ENCODE measurements at places on chromosomes 12 and 14. TPM values are rescaled to one million over a fixed set of nuclear protein-coding genes. Genes with fewer than 3 reads are reported as not detected.
A peak's percentile ranks its signal among the peaks of the same experiment; 100 is the strongest.

EML1 gene
- 91.5 TPM for total RNA-seq

ANKRD33 gene
- total RNA-seq: not detected

B4GALNT1 gene
- 0.99 TPM for total RNA-seq

PTGDR gene
- 0.66 TPM for total RNA-seq

- peaks cover 4% of the 10 kb centered on the region for H3K36me3 ChIP-seq
- peak overlapping the region; percentile 75 for H3K27ac ChIP-seq
- no peak for DNase-seq
- no peaks in the 10 kb centered on the region for H3K4me1 ChIP-seq
These were observed 936 bp downstream of the AKT1 start for GRCh38 chr14:104794631-104794992.

DNA sequence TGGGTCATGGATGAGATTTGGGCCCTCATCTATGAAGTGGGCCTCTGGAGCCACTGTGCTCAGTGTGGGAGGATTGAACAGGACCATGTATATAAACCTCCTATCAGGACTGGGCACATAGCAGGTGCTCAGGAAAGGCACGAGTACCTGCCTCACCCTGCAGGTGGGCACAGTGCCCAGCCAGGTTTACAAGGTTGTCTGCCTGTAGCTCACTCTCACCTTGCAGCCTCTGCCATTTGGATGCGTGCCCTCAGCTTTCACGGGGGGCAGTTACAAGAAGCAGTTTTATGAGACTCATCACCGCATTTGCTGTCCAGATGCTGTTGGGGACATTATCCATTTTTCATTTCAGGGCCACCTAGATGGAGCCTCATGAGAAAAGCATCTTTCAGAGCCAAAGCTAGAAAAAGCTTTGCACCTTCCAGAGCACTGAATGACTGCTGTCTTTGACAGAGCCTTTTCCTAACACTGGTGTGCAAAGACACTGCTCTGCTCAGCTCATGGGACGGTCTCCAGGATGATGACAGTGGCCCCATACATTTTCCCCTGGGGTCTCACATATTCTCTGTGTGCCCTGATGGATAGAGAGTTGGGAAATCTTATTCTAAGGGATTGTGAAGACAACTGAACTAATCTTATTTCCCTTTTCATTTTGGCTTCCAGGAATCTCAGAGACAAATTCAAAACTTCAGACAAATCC lies 327.5 kb upstream of the RTL1 start:
- no peak overlapping the region for H3K4me3 ChIP-seq
- H3K27ac ChIP-seq: no peak overlapping the region
- DNase-seq: no peak
- H3K27me3 ChIP-seq: no peaks in the 10 kb centered on the region

DNA sequence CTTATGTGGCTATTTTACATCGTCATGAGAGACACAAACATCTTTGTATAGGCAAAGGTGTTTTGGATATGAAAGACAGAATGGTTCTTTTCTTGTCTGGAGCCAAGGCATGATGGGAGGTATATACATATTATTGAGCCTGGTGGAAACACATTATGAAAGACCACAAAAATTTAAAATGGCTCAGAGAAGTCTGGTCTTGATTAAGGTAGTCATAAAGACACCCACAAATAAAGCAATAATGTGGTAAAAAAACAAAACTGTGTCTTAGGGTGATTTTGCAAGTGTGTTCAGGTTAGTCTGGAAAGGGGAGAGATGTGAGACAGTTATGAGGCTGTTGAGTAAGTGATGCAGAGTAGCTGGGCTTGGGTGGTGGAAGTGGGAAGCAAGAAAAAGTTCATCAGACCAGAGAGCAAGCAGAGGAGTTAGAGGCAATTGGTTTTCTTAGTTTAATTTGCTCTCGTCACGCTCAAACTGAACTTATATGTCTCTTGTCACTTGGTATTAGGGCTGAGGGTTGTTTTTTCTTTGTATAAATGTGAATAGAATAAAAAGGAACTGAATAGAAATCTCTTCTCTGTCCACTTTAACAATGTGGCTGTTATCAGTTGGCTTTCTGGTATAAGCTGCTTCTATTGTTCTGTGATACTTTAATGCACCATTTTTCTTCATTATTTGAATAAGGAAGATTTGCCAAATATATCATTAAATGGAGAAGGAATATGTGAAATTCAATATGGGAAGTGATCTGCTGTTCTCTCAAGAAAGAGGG lies 115.0 kb downstream of the AKAP6 start:
- H3K4me1 ChIP-seq: peaks cover 11% of the 10 kb centered on the region
- DNase-seq: no peak
- H3K27me3 ChIP-seq: no peaks in the 10 kb centered on the region
- no peaks in the 10 kb centered on the region for H3K36me3 ChIP-seq

DNA sequence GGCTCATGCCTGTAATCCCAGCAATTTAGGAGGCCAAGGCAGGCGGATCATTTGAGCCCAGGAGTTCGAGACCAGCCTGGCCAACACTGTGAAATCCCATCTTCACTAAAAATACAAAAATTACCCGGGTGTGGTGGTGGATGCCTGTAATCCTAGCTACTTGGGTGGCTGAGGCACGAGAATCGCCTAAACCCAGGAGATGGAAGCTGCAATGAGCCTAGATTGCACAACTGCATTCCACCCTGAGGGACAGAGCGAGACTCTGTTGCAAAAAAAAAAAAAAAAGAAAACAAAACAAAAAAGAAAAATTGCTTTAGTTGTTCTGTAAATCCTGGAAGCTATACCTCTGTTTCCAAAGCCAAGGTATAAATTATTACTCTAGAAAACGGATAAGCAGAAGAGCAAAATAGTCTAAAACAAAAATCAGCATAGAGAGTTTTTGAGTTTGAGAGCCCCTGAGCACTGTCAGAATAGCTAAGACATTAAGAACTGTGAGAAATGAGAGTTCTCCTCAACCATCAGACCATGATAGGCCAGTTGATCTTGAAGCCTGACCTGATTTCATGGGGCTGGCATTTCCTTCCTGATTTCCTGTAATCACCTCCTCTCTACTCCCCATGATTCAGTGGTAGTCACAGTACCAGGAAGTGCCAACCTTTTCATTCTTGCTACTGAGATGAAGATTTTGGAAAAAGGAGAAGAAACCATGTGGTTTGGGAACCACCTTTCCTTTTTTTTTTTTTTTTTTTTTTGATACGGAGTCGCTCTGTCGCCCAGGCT lies 31.7 kb downstream of the ATP2A2 start:
- H3K4me1 ChIP-seq: peaks cover 46% of the 10 kb centered on the region
- H3K4me3 ChIP-seq: no peak overlapping the region
- no peaks in the 10 kb centered on the region for H3K27me3 ChIP-seq
- H3K27ac ChIP-seq: no peak overlapping the region
- H3K36me3 ChIP-seq: no peaks in the 10 kb centered on the region

GRCh38 chr14:20711261-20711660 lies 22.7 kb downstream of the ANG start:
- H3K4me3 ChIP-seq: no peak overlapping the region
- no peaks in the 10 kb centered on the region for H3K4me1 ChIP-seq
- H3K27me3 ChIP-seq: no peaks in the 10 kb centered on the region
- H3K36me3 ChIP-seq: no peaks in the 10 kb centered on the region
- no peak overlapping the region for H3K27ac ChIP-seq
- no peak for DNase-seq

GRCh38 chr14:26846388-26846787 lies 248.6 kb upstream of the NOVA1 start:
- no peaks in the 10 kb centered on the region for H3K36me3 ChIP-seq
- no peak for DNase-seq
- no peak overlapping the region for H3K4me3 ChIP-seq
- H3K4me1 ChIP-seq: no peaks in the 10 kb centered on the region
- no peak overlapping the region for H3K27ac ChIP-seq
- no peaks in the 10 kb centered on the region for H3K27me3 ChIP-seq
